ENCODE measurements at places on chromosomes 7 and 10.

DNA sequence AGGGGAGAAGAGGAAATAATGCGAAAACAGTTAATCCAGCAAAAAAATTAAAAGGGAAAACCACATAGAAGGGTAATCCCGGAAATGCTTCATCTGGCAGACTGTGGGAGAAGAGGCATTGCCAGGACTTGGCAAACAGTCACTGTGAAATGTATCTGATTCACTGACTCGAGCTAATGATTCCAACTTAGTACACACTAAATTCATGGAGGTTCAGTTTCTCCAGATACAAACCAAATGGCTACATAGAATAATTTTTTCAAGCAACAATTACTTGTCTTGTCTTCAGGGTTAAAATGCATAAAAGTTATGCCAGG lies 36.4 kb downstream of the GDI2 start:
- DNase-seq: no peak

DNA sequence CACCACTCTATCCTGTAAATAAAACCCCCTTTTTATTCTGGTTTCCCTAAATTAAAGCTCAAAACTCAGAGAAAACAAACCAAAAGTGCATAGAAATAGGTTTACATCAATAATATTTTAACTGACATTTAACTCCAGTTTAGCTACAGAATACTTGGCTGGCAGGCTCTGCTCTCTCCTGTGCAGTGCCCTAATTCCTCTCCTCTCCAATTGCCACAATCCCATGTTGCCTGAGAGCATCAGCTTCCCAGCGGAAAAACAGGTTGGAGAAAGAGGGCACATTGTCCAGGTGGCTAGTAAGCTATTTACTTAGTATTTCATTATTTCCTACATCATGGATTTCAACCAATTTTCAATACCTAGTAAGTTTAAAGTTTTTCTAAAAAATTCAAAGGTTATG lies 8.7 kb downstream of the SEMA3E start:
- DNase-seq: no peak

DNA sequence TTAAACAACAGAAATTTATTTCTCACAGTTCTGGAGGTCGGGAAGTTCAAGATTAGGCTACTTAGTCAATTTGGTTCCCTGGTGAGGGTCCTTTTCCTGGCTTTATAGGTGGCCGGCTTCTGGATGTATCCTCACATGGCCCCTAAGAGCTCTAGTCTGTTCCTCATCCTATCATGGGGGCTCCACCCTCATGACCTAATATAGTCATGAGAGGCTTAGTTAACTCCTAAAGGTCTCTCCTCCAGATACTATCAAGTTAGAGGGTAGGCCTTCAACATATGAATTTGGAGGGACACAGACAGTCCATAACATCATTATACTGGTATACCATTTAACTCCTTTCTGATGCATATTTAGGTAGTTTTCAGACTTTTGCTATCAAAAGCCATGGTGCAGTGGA lies 7.6 kb downstream of the MAPK8 start:
- no peak for DNase-seq

DNA sequence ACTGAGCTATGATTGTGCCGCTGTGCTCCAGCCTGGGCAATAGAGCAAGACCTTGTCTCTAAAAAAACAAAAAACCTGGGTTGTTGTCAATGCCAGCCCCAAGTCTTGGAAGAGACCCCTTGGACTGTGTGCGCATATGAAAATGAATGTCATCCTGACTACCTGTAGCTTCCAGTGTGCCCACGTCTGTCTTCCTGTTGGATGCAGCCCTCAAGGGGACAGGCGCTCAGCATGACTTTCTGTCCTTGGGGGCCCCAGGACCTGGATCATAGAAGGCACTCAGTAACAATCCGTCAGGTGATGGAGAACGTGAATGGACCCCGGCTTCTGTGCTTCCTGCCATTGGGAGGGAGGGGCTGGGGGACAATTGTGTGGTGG lies 9.0 kb downstream of the PRF1 start:
- DNase-seq: no peak

- DNase-seq: no peak
Observed at GRCh38 chr10:103683851-103684250, 171.5 kb downstream of the SH3PXD2A start.

DNA sequence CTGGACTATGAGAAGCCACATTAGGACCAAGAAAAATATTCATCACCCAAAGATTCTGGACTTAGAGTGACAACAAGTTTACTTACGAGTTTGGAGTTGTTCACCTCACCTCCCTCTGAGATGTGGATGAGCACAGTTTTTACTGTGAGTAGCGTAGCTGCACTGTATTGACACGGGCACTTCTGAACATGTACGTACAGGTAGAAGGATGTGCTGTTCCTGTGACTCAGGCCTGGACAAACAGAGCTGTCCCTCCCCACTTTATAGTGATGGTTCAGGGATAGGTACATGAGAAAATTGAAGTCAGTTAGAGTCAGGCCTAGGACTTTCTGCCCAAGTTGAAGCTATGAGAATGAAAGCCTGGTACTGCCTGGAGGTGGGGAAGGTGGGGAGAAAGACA lies 80.9 kb upstream of the DYNC1I1 start:
- DNase-seq: no peak

GRCh38 chr10:43688348-43688892 lies 39.7 kb upstream of the ZNF32 start:
- DNase-seq: no peak

DNA sequence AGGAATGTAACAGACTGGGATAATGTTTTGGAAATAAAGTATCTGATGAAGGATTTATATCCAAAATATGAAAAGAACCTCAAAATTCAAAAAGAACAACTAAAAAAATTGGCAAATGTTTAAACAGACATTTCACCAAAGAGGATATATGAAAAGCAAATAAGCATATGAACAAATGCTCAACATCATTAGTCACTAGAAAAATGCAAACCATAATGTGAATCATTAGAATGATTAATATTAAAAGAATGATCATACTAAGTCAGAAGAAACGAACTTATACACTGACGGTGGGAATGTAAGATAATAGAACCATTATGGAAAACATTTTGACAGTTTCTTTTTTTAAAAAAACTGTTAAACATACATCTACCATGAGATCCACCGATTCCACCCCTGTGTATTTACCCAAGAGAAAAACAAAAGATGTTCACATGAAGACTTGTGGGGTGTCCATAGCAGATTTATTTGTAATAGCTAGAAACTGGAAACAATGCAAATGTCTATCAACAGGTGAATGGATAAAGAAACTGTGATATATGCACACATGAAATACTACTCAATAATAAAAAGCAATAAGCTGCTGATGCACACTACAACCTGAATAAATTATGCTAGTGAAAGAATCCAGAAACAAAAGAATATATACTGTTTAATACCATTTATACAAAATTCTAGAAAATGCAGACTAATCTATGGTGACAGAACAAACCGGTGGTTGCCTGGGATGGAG lies 35.7 kb downstream of the PRKG1 start:
- no peak for DNase-seq

DNA sequence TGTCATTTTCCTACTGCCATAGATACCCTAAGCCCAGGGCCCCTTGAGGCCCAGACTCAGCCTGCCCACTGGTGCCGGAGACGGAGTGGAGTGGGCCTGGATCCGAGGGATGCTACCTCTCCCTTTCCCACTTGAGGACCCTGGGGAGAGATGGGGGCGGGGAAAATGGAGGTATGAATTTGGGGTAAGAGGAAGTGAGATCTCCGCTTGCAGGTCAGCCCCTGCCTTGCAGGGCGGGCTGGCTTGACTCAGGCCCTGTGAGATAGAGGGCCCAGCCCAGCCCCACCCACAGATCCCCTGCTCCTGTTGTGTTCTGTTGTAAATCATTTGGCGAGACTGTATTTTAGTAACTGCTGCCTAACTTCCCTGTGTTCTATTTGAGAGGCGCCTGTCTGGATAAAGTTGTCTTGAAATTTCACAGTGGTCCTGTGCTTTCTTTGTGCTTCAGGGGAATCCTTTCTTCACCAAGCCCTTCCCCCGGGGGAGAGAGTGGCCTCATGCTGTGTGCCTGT lies 13.2 kb downstream of the YKT6 start:
- no peak for DNase-seq

DNA sequence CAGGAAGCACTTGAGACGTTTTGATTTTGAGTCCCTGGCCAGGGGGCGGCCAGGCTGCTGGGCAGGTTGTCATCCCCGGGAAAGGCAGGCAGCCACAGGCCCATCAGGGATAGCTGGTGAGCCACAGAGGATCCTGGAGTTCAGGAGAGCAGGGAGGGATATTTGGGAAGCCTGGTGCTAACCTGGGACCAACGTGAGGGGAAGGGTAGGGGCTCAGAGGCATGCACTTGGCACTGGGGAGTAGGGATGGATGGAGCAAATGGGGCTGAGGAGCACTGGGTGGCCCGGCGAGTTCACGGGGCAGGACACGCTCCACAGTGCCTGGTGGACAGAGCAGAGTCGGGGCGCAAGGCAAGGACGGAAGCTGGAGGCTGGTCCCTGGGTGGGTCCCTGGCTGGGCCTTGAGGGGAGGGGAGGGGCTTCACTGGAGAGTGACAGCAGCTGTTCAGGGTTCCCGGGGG lies 30.2 kb downstream of the LRRC27 start:
- no peak for DNase-seq

GRCh38 chr7:110043519-110043918 lies 1047.4 kb upstream of the LRRN3 start:
- no peak for DNase-seq

GRCh38 chr7:130135208-130136205 lies 65.2 kb downstream of the KLHDC10 start:
- DNase-seq: no peak

- DNase-seq: peak; percentile 11
Observed at GRCh38 chr10:112834751-112835181, 115.3 kb upstream of the TCF7L2 start.

GRCh38 chr10:125026974-125027735 lies 85.2 kb downstream of the ZRANB1 start:
- DNase-seq: no peak

DNA sequence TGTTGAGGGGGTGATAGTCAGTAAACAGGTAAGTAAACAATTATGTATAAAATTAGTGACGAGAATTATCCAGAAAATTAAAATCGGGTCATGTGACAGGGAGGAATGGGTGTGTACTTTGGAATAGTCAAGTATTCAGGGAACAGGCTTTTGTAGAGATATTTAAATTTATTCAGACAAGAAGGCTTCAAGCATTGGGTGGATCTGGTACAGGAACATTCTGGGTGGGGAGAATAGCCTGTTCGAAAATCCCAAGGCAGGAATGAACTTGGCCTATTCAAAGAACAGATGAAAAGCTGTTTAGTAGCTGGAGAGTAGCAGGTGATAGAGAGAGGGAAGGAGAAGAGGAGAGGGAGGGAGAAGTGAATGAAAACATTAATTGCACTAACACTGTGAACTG lies 448.9 kb upstream of the FZD8 start:
- DNase-seq: no peak

- peak; percentile 17 for DNase-seq
Observed at GRCh38 chr7:122300211-122300932, 4.2 kb downstream of the FEZF1 start.
